ENCODE measurements at places on chromosomes 2 and 18. TPM values are rescaled to one million over a fixed set of nuclear protein-coding genes. Genes with fewer than 3 reads are reported as not detected.

RAMP1 gene
- total RNA-seq, result 12.4 TPM

DDX1 gene
- total RNA-seq, result 52.6 TPM

GRCh38 chr2:218152172-218152571, 14.6 kb downstream of the CXCR1 start:
- DNase-seq, result no peak

- DNase-seq, result peak; percentile 63
Observed at GRCh38 chr18:13548966-13549879, 177.1 kb downstream of the FAM210A start.

DNA sequence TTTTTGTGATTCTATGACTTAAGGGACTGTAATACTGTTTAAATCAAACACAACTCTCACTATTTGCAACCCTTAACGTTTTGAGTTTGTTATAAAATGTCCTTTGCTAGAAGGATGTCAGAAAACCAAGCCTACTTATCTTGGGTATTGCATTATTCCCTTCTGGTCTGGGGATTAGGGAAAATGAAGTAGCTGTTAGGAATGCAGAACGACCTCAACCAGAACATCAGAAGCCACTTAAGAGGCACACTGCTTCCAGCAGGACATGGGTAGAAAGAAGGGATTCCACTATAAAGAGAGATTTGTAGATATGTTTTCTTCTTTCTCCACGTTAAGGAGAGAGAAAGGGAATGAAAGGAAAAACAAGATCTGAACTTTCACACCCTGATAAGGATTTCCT, 101.2 kb downstream of the SETBP1 start:
- no peak for DNase-seq

- DNase-seq, result no peak
Observed at GRCh38 chr18:79421275-79421857, 25.6 kb downstream of the NFATC1 start.

- DNase-seq, result no peak
Observed at GRCh38 chr2:37721201-37721560, 49.7 kb upstream of the CDC42EP3 start.

GRCh38 chr2:53509831-53510388, 257.7 kb upstream of the CHAC2 start:
- DNase-seq, result no peak

DNA sequence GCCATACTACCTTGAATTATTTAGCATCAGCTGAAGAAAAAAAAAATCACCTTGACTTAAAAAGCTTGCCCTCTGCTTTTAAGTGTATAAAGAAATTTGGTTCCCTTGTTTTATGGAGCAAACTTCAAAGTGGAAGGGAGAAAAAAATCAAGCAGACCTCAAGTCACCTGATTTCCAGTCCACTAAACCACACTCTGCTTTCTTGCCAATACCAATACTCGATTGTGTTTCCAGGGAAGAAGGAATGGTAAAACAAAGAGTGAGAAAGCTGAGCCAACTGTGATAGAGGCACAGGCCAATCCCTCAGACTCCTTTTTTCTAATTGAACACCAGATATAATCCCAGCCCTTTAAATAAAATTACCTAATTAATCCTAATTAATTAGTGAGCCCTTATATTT, 587.3 kb downstream of the ARHGAP15 start:
- no peak for DNase-seq

GRCh38 chr2:75560768-75561565, at the start of gene EVA1A:
EVA1A (minus strand) TSS chr2:75560939; CDS start chr2:75518140, 42,799 bp downstream.
- no peak for DNase-seq
